ENCODE measurements at places on chromosomes 11 and 22.

DNA sequence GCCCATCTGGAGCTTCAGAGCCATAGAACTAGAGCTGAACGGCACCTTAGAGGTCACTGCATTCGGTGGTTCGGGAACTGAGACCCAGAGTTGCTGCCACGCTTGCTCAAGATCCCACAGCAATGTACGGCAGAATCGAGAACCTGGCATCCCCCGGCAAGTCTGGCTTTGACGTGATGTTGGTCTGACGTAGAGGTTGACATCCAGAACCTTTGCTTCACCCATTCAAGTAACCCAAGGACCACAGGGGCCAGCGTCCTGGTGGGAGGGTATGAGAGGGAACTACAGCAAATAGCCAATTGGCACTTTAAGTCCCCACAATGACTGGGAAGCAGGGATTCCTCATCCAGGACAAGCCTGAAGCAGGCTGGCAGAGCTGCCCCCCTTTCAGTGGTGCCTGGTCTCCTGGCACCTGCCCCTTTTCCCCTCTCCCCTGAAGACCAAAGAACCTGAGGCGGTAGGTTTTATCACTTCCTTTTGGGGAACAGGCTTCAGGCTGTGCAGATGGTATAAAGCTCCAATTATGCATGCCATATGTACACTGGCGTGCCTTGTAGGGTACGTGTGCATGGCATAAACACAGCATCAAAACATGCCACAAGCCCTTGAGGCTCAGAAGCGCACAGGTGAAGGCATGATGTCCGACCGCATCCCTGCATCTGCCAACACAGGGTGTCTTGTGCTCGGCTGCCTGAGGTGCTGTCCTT is 15.3 kb upstream of the TEF start:
- DNase-seq = no peak

GRCh38 chr11:78783301-78783700 is 208.6 kb upstream of the NARS2 start:
- no peak for DNase-seq

GRCh38 chr11:128840137-128840536 is 27.0 kb downstream of the KCNJ1 start:
- DNase-seq = no peak

DNA sequence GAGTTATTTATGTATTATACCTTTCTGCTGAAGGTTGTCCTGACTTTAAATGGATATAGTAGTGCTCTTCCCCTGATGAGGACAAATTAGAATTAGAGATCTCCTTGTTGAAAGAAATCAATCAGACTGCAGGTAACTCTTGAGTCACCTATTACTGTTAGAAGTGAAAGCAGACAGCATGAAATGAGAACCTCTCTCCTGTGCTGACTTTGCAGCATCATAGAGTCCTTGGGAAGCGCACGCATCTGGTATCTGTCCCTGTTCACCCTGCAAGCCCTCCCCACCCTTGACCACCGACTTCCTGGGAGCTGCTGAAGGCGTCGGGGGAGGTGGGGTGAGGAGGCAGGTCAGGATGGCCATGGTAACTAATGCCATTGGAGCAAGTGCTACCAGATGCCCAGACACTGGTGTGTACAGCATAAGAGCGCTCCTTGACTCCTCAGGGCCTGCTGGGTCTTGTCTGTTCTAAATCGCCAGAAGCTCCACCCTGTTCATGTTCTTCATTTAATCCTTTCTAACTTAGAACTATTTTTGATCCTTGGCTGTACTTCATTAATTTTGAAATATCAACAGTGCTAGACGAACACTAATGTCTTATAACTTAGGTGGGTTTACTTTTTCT is 143.9 kb downstream of the WNT7B start:
- DNase-seq = no peak

GRCh38 chr11:40186437-40187263 is 1272.8 kb downstream of the LRRC4C start:
- no peak for DNase-seq

DNA sequence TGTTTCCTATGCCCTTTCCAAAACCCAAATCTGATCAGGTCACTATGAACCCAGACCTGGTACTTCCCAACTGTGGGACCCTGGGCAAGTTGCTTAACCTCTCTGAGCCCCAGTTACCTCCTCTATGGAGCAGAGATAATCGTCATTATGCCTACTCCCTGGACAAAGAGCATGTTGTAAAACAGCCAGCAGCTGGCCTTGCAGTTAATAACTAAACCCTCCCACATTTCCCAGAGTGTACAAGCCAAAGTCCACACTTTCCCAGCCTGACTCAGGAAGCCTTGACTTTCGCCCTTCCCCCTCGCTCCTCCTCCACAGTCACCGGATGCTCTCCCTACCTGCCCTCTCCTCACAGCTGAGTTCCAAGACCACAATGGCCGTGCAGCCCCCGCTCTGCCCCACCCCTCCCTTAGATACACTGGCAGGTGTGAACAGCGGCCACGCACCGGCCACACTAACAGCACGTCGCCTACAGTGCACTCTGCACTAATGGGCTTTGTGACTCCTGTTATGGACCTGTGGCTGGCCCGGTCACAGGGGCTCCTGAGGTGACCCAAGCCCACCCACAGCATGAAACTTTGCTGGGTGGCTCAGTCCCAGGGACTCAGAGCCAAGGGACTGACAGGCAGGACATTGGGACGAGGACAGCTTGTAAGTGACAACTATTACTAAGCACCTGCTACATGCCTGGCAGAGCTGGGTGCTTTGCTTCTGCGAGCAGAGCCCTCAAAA is 15.6 kb upstream of the MFNG start:
- DNase-seq = no peak

DNA sequence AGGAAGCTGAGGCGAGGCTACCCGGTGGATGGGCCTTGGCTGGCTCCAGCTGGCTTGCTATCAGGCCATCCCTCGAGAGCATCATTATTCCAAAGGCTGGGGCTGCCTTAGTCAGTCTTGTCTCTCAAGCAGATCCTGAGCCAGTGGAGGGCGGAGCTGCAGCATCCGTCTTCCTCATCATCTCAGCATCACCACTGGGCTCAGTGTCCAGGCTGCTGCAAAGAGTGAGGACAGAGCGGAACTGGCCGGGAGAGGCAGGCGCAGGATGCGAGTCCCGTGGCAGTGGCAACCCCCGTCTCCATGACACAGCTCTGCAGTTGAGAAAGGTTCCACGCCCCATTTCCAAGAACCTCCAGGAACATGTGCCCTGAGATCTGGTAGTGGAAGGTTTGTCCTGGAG is 4.4 kb downstream of the TP53I11 start:
- no peak for DNase-seq

- DNase-seq = no peak
Observed at GRCh38 chr11:45156741-45157140, 10.3 kb downstream of the PRDM11 start.

DNA sequence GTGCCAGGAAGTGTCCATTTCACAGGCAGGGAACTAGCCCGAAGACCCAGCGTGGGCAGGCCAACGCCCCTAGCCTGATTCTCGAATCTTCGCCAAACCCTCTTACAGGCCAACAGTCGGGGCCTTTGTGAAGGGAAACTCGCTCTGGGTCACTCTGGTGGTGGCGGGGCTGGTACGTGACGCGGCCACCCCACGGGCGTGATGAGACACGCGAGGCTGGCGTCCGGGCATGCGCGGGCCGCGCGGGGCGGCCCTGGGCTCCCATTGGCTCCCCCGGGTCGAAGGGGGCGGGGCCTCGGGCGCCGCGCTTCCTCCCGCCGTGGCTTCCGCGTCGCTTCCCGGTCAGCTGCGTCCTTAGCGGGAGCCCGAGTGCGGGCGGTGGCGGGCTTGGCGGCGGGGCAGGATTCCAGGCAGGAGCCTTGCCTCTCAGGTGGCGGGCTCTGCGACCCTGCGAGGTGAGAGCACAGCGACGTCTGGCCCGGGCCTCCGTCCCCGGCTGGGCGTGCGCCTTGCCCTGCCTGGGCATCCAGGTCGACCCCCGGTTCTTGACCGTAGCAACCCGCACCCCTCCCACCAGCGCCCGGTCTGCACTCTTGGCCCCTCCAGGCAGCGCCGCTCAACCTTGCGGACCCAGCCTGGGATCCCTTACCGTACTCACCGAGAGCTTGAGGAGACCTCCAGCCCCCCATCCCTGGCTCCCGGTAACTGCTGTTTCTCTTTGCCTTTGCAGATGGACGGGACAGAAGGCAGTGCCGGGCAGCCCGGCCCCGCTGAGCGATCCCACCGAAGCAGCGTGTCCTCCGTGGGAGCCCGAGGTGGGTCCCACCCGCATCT is at the start of gene FRMD8:
FRMD8 (plus strand) TSS at position 331 of the 834 bp plus-strand sequence; CDS start at position 731, 400 bp downstream.
- peak; percentile 85 for DNase-seq

- DNase-seq = no peak
Observed at GRCh38 chr11:76657187-76658170, 13.1 kb downstream of the LRRC32 start.

DNA sequence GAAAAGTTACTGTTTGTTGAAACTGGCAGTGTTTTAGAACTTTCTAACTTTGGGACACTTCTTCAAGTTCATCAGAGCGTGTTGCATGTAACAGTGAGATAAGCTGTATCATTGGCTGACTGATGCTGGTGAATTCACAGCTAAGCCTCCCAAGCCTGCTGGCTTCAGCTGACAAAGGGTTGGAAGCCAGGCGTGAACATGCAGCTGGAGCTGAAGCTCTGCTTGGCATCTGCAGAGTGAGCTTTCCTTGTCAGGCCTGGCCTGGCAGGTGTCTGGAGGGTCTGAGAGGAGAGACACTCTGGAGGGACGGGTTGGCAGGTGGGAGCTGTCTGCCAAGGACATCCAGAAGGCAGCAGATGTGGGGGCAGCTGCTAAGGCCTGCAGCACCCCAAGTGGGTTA is 1.5 kb downstream of the AMPD3 start:
- no peak for DNase-seq

DNA sequence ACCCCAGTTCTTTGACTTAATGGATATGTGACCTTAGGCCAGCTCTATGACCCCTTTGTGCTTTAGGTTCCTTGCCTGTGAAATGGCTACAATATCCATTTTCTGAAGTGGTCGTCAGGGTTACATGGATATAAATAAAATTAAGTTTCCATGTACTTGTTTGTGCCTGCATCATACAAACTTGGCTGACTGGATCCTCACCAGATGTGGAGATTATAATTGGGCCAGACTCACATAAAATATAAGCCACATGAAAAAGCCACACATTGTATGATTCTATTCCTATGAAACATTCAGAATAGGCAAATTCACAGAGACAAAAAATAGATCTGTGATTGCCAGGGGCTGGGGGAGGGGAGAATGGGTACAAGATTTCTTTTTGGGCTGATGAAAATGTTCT is 100.9 kb upstream of the USP47 start:
- DNase-seq = no peak

GRCh38 chr11:118635237-118635591 is 27.8 kb downstream of the PHLDB1 start:
- DNase-seq = no peak

DNA sequence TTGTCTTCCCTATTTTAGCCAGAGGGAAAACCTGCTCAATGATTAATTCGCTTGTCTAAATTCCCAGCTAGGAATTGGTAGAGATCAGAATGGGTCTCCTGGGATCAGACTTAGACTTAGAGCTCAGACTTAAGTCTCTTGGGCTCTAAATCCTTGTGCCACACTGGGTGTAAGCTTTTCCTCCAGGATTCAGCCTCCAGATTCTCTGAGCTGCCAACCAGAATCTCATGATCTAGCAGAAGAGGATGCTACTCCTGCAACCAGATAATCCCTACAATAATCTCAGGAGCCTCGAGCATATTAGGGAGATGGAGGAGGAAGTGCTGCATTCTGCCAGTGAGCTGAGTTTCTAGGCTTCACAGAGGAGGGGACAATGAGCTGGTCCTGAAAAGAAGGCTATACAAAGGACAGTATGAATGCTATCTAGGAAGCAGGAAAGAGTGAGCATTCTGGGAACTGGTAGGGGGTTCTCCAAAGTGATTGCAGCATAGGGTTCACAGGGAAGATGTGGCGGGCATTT is 211.6 kb upstream of the SESN3 start:
- no peak for DNase-seq

GRCh38 chr11:9060700-9061111 is 30.7 kb downstream of the SCUBE2 start:
- no peak for DNase-seq

- DNase-seq = no peak
Observed at GRCh38 chr11:128193615-128194014, 393.7 kb downstream of the ETS1 start.

DNA sequence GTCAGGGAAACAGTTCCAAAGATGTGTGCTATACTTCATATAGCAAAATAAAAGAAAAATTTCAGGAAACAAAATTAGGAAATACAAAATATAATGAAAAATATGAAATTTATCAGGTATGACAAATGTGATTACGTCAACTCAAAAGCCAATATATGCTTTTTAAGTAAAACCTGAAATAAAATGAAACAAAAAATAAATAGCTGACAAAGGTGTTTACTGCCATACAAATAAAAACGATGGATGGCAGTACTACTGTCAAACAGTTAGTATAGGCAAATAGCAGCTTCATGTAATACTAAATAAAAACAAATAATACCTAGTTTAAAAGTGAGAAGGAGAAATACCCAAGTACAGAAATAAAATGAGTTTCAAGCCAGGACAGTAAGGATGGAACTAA is 13.7 kb downstream of the CEP57 start:
- no peak for DNase-seq

DNA sequence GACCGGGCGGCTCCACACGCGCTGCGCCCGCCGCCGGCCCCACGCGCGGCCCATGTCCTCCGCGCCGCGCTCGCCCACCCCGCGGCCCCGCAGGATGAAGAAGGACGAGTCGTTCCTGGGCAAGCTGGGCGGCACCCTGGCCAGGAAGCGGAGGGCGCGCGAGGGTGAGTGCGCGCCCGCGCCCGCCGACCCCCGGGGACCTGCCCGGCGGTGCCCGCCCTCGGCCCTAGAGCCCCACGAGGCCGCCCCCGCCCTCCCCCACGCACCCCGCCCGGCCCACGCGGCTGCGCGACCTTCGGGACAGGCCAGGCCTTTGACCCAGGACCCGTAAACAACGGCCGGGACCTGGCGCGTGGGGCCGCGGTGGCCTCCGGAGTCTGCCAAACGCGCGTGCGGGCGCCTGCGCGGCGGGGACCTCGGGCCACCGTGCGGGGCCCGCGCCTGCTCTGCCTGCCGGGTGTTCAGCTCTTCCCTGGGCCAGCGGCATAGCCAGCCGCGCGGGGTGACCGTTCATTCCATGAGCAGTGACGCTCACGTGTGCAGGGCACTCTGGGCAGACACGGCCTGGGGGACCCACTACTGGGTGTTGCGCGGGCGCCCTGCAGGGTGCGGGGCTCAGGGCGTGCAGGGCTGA is at the start of gene PARVB:
PARVB (plus strand) TSS at position 15 of the 634 bp plus-strand sequence; CDS start at position 53, 38 bp downstream.
- DNase-seq = peak; percentile 7

- DNase-seq = no peak
Observed at GRCh38 chr11:65625628-65626342, 10.2 kb downstream of the PCNX3 start.

- DNase-seq = no peak
Observed at GRCh38 chr22:38038426-38038825, 18.8 kb upstream of the PICK1 start.

- DNase-seq = no peak
Observed at GRCh38 chr11:66188580-66188979, 79.9 kb upstream of the RAB1B start.

- no peak for DNase-seq
Observed at GRCh38 chr11:24216488-24216887, 280.4 kb upstream of the LUZP2 start.

- DNase-seq = peak; percentile 96
Observed at GRCh38 chr11:77381729-77382665, 80.5 kb upstream of the GDPD4 start.
